ENCODE measurements at places on chromosomes 2 and 18. TPM values are rescaled to one million over a fixed set of nuclear protein-coding genes. Genes with fewer than 3 reads are reported as not detected.

DNA sequence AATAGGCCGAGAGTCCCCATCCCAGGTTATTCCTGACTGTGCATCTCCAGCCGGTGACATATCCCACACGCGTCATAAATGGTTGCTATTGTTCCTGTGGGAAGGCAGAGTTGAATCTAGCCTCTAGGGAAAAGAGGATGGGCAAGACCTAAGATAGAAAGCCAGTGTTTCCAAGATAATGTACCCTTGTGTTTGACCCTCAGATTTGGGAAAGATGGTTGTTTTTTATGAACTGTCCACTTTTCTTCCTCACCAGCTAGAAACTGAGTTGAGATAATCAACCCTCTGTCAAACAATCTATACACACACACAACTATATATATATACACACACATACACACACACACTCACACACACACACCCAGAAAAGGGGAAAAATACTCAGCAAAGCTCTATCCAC is 131.0 kb downstream of the PRKCE start:
- no peak overlapping the region for H3K27ac ChIP-seq
- no peaks in the 10 kb centered on the region for H3K27me3 ChIP-seq
- no peak overlapping the region for H3K4me3 ChIP-seq
- peaks cover 7% of the 10 kb centered on the region for H3K4me1 ChIP-seq

DNA sequence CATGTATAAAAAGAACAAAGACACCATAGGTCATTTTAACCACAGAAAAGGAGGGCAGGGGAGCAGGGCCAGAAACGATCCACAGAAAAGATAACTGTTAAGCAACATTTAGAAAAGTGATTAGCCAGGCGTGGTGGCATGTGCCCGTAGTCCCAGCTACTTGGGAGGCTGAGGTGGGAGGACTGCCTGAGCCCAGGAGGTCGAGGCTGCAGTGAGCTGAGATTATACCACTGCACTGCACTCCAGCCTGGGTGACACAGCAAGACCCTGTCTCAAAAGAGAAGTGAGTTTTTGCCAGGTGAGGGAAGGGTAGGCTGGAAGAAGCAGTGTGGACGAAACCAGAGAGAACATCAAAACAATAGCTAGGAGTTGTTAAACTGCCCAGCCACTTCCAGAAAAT is 3.3 kb downstream of the WDR12 start:
- H3K4me3 ChIP-seq = no peak overlapping the region
- H3K27me3 ChIP-seq = no peaks in the 10 kb centered on the region
- no peak for DNase-seq

IRS1 gene
- 3.9 TPM for total RNA-seq

AFF3 gene
- 0.53 TPM for total RNA-seq

GRCh38 chr2:198162276-198162675 is 357.9 kb downstream of the PLCL1 start:
- H3K4me3 ChIP-seq = no peak overlapping the region
- no peaks in the 10 kb centered on the region for H3K4me1 ChIP-seq
- H3K27ac ChIP-seq = no peak overlapping the region
- H3K27me3 ChIP-seq = no peaks in the 10 kb centered on the region
